ENCODE measurements at places on chromosomes 5 and 9.
A peak's percentile ranks its signal among the peaks of the same experiment; 100 is the strongest.

DNA sequence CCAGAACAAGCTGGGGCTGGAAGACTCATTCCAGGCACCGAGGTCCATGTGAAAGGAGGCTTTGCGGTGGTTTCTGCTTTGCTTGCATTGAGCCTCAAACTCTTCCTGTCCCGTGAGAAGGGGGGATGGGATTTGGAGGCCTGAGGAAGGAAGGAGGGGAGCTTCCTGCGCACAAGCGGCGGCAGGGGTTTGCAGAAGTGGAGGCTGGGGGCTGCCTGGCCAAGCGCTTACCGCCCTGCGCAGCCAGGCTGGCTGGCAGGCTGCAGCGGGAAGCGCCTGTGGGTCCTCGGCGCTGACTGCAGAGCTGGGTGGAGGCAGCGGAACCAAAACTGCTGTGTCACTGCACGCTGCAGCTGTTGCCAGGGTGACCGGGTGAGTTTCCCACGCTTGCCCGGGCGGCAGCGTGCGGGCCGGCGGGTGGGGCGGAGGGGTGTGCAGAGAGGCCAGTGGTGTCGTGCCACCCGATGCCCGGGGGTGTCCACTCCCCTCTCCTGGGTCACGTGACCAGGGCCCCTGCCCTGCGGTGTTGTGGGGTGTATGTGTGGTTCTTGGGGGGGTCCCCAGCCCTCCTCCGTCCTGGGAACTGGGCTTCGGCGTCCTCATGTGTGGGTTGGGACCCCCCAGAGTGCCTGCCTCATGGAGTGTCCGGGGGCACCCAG lies 81.0 kb downstream of the RXRA start:
- DNase-seq, result peak; percentile 89

- DNase-seq, result no peak
Measured at GRCh38 chr5:94463739-94464138, 154.7 kb downstream of the KIAA0825 start.

- peak; percentile 86 for DNase-seq
Measured at GRCh38 chr9:28212979-28213378, 639.7 kb upstream of the C9orf72 start.

DNA sequence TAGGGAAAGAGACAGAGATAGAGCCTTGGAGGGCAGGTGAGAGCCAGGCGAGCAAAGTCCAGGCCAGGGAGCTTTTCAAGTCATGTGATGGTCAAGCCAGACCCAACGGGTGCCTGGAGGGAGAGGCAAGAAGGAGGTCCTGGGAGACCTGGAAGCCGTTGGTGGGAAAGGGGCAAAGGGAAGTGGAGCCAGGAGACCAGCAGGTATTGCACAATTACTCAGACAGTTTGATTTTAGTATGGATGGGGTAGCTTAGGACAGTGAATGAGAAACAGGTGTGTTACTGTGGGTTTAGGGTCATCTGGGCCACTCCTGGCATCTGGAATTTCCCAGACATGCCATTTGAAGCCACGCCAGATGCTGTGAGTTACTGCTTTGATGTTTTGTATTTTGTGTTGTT lies 5.1 kb downstream of the SECISBP2 start:
- DNase-seq, result no peak

DNA sequence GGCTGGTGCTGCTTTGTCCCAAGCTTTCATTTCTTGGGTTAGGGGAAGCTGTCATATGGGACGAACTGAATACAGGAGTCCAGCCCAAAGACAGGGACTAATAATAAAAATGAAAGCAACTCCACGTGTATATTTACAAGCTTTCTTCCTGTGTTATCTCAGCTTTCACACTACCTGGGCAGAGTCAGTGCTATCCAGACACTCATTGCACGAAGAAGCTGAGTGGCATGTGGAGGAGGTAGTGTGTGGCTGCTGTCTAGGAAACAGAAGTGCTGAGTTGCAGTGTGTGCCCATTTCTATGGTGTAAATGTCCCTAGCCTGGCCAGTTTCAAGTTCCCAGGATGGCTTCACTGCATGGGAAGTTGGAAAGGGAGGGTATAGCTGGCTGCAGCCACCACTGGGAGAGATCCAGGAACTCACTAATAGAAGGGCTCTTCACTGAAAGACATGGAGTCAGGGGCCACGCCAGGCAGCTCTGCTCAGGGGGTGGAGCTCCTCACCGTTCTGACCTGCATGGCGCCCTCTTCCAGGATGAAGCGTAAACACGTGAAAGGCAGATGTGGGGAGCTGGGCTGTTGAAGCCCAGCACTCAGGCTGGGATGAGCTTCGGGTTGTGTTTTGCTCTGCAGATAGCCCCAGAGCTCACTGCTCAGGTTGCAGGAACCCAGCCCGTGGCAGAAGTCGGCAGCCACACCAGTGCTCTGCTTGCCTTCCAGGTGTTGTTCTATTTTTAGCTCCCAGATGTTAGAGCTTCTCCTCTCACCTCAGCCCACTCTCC lies 116.9 kb downstream of the IRX2 start:
- no peak for DNase-seq

DNA sequence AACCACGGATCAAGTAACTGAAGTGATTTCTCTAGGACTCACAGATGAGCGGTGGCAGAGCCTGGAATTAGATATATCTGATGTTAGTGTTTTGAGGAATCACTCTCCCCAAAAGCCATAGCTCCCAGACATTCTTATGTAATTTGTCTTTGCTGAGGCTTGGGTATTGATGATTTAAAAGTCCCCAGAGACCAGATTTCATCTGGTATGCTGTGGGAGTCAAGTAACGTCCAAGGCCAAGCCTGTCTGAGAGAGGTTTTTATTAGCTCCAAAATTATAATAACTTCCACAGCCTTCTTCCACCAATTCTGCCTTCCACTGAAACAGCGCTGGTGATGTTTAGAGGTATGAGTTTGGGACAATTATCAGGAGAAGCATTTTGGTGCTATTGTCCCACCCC lies 21.3 kb upstream of the KCNIP1 start:
- no peak for DNase-seq

- no peak for DNase-seq
Measured at GRCh38 chr9:136751244-136751643, 2.9 kb upstream of the LCN6 start.

DNA sequence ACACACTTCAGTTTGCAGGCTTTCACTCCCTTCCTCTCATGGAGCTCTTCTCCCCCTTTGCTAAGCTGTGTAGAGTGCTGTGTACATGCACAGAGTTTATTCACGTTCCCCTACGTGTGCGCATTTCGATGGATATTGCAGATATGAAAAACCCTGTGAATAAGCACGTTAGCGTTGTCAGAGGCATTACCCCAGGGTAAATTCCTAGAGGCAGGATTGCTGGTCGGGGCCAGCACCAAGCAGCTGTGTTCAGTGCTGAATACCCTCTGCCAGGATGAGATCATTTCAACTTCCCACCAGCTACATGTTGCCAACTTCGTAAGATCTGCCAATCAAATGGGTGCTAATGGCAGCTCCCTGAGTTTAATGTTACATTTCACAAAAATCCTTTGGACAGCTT lies 172.3 kb upstream of the PPP1R26 start:
- no peak for DNase-seq

DNA sequence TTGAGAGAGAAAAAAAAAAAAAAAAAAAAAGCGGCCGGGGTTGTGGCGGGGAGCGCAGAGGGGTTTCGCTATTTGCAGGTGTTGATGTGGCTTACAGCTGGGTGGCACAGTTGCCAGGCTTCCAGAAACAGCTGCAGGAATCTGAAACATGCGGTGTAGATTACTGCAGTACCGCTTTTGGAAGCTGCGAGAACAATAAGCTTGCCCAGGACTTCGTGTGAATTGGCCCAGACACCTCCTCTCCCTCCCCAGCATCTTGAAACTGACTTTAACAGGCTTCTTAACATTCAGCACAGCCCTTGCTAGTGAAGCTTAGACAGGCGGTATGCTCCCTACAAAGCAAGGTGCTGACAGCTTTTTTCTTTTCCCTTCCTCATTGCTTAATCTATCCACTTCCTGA lies 104.0 kb downstream of the ATP10B start:
- no peak for DNase-seq

DNA sequence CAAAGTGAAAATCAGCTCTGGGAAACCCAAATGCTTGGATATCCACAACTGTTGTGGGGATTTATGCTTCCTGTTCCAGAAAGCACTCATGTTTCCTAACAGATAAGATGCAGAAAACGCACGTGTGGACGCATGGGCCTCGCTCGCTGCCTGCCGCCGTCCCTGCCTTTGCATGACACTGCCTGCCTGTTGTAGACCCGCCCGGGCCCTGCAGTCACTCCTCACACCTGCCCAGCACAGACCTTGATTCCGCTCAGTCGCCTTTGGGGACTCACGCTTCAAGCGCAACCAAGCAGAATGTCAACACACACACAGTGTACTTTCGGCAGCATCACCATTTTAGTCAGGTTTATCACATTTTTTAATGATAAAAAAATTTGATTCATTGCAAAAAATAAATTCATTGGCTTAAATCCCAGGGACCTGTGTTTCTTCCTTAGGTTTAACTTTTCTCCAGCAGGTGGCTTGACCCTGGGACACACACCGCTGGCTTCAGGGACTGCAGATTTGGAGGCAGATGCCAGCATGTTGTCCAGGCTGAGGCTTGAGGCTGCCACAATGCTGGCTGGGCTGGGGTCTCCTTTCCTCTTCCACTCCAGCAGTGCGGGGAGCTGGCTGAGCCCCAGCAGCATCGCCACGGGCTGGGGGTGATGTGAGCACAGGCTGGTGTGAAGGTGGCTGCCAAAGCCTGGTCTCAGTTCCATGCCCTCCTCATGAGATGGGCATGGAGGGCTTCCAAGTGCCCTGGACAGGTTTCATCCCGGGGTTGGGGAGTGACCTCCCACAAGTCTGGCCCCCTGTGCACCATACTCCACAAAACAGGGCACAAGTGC lies 416.9 kb upstream of the IRX4 start:
- DNase-seq, result no peak

GRCh38 chr9:128276574-128277270 lies 646 bp downstream of the SWI5 start:
- no peak for DNase-seq

- DNase-seq, result no peak
Measured at GRCh38 chr5:139458580-139459407, 3.7 kb downstream of the ECSCR start.

DNA sequence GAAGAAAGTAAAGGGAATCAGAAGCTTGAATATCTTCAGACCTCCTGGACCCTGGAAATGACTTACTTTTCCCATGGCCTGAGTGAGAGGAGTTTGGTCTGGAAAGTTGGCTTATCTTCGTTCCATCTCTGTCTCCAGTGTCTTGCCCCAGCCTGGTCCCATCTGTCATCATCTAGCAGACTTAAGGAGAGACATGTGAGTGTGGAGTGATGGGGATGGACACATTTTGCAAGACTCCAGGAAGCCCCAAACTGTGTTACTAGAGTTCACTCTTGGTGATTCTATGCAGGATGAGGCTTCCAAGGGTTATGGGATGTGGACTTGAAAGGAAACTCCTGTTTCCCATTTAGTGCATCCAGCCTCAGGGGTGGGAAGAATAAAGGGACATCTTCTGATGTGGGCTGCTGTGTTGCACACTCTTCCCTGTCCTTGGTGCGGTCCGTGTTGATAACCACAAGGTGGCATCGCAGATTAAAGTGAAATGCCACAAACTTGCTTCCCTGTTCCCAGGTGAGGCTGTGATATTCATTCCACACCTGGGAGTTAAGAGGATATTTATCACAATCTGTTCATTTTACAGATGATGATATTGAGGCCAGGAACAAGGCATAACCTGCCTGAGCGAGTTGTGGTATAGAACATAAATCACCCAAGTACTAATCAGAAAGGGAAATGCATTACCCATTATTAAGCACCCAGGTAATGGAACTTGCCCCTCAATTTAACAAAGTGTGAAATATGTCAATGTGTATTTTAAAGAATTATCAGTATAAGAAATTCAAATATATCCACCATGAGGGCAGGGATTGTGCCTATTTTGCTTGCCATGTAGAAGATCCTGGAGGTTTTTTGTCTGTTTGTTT lies 269.9 kb upstream of the PAPPA start:
- peak; percentile 53 for DNase-seq

DNA sequence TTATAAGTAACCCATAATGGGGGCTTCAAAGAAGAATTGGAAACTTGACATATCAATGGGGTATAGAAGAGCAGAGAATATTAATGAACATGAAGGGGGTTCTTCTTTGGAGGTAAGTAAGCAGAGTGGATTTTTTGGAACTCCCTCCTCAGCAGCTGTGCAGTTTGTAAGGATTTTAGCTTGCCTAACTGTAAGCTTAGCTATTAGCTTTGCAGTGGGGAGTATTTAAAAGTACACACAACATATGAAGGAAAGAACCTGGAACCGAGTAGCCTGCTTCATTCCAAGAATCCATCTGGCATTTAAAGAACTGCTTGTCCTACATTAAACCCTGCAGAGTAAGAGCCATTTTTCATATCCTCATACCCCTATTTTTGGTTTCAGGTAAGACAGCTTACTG lies 2.2 kb upstream of the PBX3 start:
- no peak for DNase-seq

DNA sequence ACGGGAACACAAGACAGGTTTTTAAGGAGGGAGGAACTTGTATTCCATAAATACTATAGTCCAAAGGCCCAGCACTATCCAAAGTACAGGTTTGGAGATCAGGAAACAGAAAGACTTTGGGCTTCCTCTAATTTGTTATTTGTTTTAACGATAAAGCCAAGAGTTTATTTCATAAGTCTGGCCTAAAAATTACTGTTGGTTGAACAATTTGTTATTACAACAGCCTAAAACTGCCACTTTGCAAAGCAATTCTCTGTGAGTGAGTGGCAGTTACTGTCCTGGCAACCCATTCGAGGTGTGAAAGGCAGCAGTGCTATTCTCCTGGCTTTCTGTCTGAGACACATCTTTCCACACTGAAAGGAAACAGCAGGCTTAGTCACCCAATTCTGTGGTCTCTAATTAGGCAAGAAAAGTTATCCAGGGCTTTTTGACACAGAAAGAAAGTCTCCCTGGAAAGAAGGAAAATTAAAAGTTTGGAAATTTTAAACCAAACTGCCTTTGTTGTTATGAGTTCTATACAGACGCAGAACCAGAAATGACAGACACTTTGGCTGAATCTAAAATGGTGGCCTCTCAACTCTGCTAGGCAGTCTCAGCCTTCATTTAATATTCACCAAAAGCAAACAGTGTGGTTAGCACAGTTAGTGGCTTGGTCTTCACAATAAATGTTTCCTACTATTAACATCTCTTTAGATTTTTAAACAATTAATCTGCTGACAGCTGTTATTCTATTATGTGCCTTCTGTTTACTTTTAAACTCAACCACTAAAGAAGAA lies 33.9 kb downstream of the PSMB7 start:
- DNase-seq, result no peak

DNA sequence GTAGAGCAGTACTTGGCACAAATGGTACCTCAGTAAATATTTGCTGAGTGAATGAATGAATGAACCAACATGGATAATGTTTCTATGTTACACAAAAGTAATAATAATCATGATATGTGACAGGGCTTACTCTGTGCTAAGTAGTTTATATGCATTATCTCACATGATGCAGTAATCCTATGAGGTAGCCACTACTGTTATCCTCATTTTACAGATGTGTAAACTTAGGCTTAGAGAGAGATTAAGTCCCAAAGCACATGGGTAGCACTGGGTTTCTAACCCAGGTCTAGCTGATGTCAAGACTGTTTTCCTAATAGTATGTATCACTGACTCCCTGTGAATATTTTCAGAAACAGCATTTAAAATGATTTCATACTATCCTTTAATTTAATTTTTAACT lies 44.1 kb upstream of the VDAC1 start:
- no peak for DNase-seq

- no peak for DNase-seq
Measured at GRCh38 chr5:120748474-120748873, 284.4 kb downstream of the PRR16 start.

GRCh38 chr9:133693703-133694529 lies 44.2 kb downstream of the SARDH start:
- DNase-seq, result no peak
